Endothelial cell (in vitro differentiated cells): ENCODE measurements at places on chromosomes 6 and 20.

DNA sequence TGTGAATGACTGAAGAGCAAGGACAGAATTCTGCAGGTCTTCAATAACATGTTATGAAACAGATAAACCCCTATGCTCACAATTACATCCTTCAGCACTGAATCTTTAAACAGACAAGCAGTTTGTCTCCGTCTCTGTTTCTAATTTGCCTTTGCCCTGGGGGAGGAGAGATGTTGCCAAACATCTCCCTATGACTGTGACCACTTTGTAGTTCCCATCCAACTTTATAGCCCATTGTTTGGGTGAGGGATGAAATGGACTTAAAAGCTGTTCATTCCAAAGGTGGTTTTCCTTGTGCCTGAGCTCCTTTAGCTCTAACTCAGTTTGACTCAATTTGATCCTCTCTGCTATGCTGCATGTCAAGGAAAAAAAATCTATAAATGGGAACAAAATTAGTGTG is 19.5 kb upstream of the ADTRP start:
- no peaks in the 10 kb centered on the region for H3K27me3 ChIP-seq
- H3K4me3 ChIP-seq, result no peak overlapping the region
- no peak for DNase-seq

DNA sequence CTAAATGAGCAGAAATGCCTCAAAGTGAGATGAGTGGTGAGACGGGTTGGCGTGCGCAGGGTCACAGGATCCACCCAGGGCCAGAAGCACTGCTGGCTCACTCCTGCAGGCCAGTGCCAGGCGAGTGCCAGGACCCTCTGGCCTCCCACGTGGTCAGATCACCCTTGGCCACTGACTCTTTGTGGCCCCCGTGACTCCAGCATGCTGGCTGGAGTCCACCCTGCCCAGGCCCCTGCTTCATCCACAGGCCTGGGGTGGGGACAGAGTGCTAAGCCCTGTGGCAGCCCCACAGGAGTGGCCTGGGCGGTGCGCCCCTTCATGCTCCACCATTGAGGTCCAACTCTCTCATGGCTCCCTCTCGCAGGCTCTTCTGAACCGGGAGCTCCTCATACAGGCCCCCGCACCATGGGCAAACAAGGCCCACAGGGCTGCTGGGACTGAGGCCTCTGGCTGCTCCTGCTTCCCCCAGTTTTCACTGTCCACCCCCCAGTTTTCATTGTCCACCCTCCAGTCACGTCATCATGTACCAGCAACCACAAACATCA is 61.6 kb downstream of the ABHD12 start:
- peaks cover 7% of the 10 kb centered on the region for H3K4me1 ChIP-seq
- H3K27ac ChIP-seq, result no peak overlapping the region
- H3K36me3 ChIP-seq, result peaks cover 8% of the 10 kb centered on the region
- DNase-seq, result no peak
- H3K4me3 ChIP-seq, result peak overlapping the region; percentile 49
- peaks cover 2% of the 10 kb centered on the region for H3K27me3 ChIP-seq

GRCh38 chr20:29878777-29879442 is 1378.6 kb upstream of the DEFB115 start:
- H3K27ac ChIP-seq, result no peak overlapping the region
- H3K4me3 ChIP-seq, result peak overlapping the region; percentile 47
- peaks cover 29% of the 10 kb centered on the region for H3K36me3 ChIP-seq
- H3K27me3 ChIP-seq, result peaks cover 26% of the 10 kb centered on the region
- H3K4me1 ChIP-seq, result peaks cover 2% of the 10 kb centered on the region

DNA sequence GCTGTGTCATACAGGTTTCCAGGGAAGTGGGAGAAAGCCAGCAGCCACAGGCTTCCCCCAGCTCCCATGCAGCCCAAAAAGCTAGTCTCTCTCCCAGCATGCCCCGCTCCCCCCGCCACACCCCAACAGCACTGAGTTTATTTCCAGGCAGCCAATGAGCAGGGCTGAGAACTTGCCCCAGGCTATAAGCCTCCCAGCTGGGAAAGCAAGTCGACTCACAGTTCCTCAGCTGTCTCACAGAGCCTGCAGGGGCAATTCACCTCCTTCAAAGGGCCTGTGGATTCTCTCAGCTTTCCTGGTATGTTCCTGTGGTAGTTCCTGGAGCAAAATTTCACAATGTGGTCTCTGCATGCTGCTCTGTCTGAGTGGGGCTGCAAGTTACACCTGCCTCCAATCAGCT is 34.2 kb downstream of the PAX1 start:
- H3K27ac ChIP-seq, result no peak overlapping the region
- H3K4me3 ChIP-seq, result no peak overlapping the region
- no peaks in the 10 kb centered on the region for H3K4me1 ChIP-seq
- no peak for DNase-seq
- H3K27me3 ChIP-seq, result no peaks in the 10 kb centered on the region

DNA sequence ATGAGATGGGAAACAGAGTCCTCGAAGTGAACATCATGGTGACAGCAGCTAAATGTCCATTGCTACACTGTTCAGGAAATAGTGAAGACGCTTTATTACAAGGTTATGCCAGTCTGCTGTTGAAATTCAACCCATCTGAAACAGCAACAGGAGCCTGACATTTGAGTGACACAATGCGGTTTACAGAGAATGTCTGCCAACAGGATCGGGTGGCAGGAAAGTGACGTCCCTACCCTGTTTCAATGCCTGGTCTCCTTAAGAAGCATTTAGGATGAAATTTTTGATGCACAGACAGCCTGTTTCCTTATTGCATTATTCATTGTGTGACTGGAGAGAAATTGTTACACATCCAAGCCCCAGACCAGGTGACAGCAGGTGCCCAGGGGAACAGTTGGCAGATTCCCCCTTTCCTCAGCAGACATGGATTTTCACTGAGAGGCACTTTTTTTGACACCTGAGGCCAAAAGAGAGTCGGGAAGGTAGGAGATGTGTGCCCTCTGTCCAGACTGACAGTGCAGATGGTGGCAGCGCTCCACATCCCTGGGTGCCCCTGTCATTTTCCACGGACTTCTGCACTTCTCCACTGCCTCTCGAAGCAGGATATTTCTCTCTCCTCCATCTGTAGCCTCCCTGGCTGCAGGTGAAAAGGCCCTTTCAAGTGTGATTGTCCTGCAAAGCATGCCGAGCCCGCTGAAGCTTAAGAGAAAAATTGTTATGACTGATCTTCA is 87.9 kb downstream of the BFSP1 start:
- H3K27me3 ChIP-seq, result peaks cover 1% of the 10 kb centered on the region
- DNase-seq, result no peak
- H3K4me1 ChIP-seq, result no peaks in the 10 kb centered on the region
- no peak overlapping the region for H3K27ac ChIP-seq
- H3K36me3 ChIP-seq, result no peaks in the 10 kb centered on the region

DNA sequence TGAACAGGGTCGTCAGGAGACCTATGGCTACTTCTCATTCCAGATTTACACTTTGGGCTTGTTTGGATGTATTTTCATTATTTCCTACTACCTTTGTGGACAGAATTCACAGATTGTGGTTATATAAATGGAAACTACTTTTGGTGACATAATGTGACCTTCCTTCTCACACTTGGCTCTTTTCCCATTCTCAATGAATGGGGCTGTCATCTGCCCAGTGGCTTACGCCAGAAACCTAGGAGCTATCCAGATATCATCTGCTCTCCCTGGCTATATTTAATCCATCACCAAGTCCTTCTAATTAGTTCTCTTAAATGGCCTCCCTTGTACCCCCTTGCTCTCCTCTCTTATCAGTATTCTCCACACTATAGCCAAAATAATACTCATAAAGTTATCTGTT is 1606.8 kb downstream of the KHDRBS2 start:
- H3K36me3 ChIP-seq, result no peaks in the 10 kb centered on the region
- H3K4me3 ChIP-seq, result no peak overlapping the region
- no peak for DNase-seq
- no peak overlapping the region for H3K27ac ChIP-seq
- peaks cover 2% of the 10 kb centered on the region for H3K27me3 ChIP-seq

- H3K4me3 ChIP-seq, result no peak overlapping the region
- H3K27ac ChIP-seq, result no peak overlapping the region
- no peaks in the 10 kb centered on the region for H3K4me1 ChIP-seq
- H3K27me3 ChIP-seq, result no peaks in the 10 kb centered on the region
- H3K36me3 ChIP-seq, result no peaks in the 10 kb centered on the region
Measured at GRCh38 chr6:109781001-109781400, 89.9 kb downstream of the FIG4 start.

- DNase-seq, result no peak
- peaks cover 3% of the 10 kb centered on the region for H3K27me3 ChIP-seq
- H3K4me3 ChIP-seq, result no peak overlapping the region
Measured at GRCh38 chr6:14804001-14804784, 441.7 kb upstream of the JARID2 start.

DNA sequence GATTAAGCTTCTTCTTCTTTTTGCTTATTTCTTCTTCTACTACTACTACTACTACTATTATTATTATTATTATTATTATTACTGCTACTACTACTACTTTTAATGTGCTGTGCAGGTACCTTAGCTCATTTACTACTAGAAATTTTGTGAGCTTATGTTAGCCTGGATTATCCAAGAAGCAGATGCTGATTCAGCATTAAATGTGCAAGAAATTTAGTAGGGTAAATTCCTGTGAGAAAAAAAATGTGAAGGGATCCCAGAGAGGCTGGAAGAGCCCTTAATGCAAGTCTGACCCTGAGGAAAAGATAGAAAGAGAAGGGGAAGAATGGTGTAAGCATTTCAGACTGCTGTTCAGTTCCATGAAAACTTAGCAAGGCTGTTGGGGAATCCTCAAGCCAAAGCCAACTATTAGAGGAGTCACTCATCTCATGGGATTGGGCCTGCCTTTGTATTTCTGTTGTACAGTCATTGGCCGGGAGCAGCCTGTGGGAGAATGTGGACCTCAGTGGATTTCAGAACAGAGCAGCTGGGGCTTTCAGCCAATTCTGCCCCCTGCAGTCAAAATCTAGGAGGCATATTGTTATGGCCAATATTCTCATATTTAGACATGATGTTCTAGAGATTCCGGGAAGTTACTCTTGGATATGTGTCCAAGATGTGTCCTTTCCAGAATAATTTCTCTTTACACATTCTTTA is 37.2 kb upstream of the TSPYL1 start:
- H3K27ac ChIP-seq, result no peak overlapping the region
- DNase-seq, result no peak
- no peaks in the 10 kb centered on the region for H3K36me3 ChIP-seq
